T-helper 17 cell (primary cell): ENCODE measurements at places on chromosomes 1 and 21. TPM values are rescaled to one million over a fixed set of nuclear protein-coding genes. Genes with fewer than 3 reads are reported as not detected.

The OR4F16 gene
- not detected for total RNA-seq

The KRTAP11-1 gene
- not detected for total RNA-seq

The KCND3 gene
- 2.2 TPM for total RNA-seq

The SPRR2A gene
- not detected for total RNA-seq

DNA sequence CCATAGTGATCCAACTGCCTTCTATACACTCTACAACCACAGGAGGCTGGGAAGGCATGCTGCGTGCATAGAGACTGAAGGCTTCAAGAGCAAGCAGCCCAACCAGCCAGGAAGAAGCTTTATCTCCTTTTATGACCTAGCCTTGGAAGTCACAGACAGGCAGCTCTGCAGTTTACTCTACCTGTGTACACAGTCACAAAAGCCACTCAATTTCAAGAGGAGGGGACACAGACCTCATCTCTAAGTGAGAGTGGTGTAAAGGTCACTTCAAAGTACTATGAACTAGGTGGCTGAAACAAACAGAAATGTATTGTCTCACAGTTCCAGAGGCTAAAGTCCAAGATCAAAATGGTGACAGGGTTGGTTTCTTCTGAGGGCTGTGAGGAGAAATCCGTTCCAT, 69.6 kb upstream of the GJB5 start:
- H3K27me3 ChIP-seq, result peaks cover 49% of the 10 kb centered on the region
- peaks cover 5% of the 10 kb centered on the region for H3K4me1 ChIP-seq
- no peaks in the 10 kb centered on the region for H3K36me3 ChIP-seq
- H3K27ac ChIP-seq, result no peak overlapping the region
- H3K4me3 ChIP-seq, result no peak overlapping the region

DNA sequence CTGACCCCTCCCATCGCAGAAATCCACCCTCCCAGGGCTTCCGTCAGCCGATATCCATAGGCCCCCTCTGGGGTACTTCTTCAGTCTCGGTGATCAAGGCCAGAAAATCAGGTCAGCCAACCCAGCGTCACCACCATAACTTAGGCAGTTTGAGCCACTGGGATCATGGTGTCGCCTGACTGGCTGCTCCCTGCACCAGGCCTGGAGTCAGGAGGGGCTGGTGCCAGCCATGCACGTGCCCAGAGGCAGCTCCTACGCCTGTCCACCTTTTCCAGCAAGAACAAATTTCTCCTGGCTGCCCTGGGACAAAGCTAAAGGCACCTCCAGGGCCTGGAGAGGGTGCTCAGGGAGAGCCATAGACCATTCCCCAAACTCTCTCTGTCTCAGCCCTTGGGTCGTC, 4.8 kb upstream of the CTRC start:
- H3K4me1 ChIP-seq, result peaks cover 7% of the 10 kb centered on the region
- H3K27me3 ChIP-seq, result no peaks in the 10 kb centered on the region
- peak overlapping the region; percentile 75 for H3K4me3 ChIP-seq
- DNase-seq, result no peak
- H3K27ac ChIP-seq, result peak overlapping the region; percentile 92
